ENCODE measurements at places on chromosomes 6 and 20.
A peak's percentile ranks its signal among the peaks of the same experiment; 100 is the strongest.

DNA sequence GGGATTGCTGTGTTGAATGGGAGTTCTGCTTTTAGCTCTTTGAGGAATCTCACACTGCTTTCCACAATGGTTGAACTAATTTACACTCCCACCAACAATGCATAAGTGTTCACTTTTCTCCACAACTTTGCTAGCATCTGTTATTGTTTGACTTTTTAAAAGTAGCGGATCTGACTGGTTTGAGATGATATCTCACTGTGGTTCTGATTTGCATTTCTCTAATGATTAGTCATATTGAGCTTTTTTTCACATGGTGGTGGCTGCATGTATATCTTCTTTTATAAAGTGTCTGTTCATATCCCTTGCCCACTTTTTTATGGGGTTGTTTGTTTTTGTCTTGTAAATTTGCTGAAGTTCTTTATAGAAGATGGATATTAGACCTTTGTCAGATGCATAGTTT, 588.3 kb upstream of the ADGRB3 start:
- DNase-seq = no peak

- no peak for DNase-seq
Observed at GRCh38 chr6:157718503-157719187, 104.4 kb upstream of the SNX9 start.

DNA sequence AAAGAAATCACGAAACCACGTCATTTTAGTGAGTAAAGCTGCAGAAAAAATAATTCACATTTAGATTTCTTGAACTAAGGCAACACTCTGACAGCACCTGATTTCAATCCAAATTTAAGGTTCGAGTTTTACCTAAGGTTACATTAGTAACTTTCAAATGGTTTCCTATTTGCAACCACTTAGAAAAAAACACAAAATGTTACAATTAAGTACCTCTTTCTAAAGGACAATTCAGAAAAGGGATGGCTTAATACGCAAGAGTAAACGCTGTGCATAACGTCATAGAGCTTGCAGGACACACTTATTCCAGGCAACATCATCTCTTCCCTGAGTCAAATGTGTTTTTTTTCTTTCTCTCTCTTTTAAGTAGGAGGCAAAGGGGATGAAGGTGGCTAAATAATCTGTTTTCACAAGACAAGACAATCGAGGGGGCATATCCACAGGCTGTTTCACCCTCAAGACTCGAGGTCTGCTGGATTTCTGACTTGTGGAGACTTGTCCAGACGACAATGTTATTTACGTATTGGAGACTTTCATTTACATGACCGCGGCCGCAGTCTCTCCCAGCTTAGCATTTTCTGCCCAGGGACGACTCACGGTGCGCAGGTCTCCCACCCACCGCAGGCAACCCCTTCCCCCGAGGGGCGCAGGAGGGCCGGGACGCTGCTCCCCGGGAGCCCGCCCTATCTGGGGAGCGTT, 86.0 kb downstream of the SESN1 start:
- peak; percentile 50 for DNase-seq

DNA sequence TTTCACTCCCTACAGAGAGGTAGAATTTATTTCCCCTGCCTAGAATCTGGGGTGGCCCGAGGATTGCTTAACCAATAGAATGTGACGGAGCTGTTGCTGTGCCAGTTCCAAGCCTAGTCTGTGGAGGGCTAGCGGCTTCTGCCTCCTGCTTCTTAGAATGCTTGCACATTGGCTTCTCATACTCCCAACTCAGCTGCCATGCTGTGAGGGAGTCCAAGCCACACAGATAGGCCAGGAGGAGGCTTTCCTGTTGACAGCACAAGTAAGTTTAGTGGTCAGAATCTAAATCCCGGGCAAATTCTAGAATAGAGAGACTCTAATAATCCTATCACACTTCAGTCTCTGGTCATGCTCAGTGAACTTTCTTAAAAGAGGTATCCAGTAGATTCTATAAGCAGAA, 57.5 kb upstream of the SNRPB2 start:
- no peak for DNase-seq

DNA sequence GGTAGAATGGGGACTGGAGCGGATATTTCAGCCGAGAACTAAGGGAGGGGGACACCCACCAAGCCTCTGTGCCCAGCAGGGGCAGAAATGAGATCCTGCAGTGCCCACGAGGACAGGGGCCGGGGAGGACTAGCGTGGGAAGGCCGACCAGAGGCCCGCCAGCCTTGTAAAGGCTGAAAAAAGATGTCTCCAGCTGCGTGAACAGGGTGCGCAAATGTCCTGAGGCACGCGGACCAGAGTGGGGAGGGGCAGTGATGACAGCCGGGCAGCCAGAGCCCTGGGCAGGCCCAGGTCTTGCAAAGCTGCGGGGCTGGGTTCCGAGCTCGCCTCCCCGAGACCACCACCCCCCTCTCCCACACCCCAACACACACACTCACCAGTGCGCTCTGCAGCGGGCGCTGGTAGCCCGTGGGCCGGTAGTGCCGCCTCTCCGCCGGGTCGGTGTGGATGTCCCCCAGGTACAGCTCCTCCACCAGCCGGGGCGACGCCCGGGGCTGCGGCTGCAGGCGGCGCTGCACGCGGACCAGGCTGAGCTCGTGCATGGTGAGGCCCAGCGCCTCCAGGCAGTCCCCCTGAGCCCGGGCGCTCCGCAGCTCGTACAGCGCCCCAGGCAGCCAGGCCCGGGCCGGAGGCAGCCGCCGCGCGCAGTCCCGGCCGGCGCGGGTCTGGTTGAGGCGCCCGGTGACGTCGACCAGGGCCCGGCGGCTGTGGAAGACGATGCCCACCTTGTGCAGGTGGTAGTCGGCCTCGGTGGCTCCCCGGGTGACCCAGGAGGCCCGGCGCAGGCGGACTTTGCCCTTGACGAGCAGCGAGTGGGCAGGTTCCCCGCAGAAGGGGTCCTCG, 48.2 kb downstream of the APCDD1L start:
- no peak for DNase-seq

DNA sequence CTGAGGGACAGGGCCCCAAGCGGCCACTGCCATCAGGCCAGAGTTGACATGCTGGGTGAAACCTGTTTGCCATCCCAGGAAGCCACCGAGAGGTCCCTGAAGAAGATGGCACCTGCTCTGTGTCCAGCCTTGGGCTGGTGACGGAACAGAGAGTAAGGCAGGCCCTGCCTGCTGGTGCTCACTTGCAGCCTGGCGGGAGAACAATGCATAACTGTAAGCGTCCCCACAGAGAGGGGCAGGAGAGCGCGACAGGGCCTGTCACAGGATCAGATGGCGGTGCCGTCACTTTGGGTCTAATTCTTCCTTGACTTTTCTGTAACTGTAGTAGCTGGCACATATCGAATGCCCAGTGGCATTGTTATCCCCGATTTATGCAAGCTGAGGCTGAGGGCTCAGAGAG, 29.0 kb upstream of the VSTM2L start:
- no peak for DNase-seq

GRCh38 chr20:1456300-1456699, 10.3 kb downstream of the NSFL1C start:
- DNase-seq = no peak

Data from hematopoietic multipotent progenitor cell treated with erythropoietin and hydrocortisone succinate and interleukin-3 and kit ligand, for 8 days (in vitro differentiated cells).